BJ (cell line): ENCODE measurements at places on chromosomes 11 and 22.

DNA sequence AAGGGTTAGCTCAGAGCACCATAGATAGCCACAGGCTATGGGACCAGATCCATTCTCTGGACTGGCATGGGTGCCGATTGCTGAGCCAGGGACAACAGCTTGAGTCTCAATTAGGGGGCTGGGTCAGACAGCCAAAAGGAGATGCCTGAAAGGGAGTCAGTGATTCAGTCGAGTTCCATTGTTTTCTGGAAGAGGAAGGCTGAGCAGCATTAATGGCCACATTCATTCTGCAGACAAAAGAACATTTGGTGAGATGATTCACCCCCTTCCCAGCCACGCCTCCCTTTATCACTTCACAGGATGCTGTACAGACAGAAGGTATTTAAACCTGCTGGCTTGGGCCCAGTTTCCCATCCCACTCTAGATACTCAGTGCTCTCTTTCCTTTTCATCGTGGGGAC lies 131.9 kb downstream of the ADAMTS15 start:
- peak; percentile 65 for DNase-seq

GRCh38 chr11:46308631-46309419 lies 31.4 kb downstream of the CREB3L1 start:
- DNase-seq, result no peak

DNA sequence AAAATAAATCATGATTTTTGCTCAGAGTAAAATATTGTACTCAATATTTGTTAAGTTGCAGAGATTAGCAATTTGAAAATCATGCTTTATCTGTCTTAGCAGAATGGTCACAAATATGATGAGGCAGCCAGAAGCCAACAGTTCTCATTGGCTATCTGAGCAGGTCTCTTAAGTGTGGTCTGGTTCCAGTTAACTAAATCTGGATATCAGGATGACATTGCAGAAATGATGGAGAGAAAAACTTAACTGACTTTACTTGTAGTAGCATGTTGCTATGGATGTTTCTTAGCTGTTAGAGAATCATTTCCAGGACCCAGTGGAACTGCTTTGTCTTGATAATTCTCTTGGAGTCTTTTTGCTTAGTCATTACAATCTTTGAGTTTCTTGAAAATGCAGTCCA lies 1070.3 kb downstream of the JRKL start:
- no peak for DNase-seq

DNA sequence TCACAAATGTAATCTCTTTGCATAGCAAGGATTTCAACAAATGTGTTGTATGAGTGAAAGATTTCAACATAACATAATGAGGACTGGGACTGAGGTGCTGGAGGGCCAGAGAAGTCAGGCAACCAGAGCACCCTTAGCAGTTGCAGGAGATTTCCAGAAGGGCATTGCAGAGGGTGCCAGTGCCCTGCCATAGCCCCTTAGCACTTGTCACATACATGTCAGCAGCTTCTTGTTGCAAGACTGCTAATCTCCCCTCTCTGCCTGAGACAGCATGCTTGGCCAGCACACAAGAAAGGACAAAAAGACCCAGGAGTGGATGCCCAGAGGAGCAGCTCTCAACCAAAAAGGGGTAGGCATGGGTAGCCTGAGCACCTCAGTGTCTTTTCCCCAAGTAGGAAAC lies 43.2 kb downstream of the BBOX1 start:
- DNase-seq, result no peak
